ENCODE measurements at places on chromosomes 6 and 20.
A peak's percentile ranks its signal among the peaks of the same experiment; 100 is the strongest.

GRCh38 chr20:51994751-51995417 lies 192.6 kb upstream of the SALL4 start:
- no peak for DNase-seq

DNA sequence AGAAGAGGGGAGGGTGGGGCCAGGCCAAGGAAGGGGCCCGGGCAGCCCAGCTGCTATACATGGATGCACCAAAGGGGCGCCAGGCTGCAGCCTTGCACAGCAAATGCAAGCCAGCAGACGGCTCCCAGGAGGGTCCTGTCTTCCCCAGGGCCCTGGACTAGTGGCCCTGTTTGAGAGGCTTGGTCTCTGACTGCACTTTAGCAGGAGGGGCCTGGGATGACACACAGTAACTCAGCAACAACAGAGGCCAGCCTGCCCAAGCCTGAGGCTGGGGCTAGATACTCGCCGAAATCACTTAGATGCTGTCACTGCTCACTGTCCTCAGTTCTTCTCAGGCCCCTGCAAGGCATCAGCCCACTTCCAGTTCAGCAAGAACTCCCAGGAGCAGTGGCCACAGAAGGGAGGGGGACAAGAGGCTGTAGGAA lies 73.5 kb downstream of the TRAM2 start:
- DNase-seq = no peak

GRCh38 chr6:140201787-140202458 lies 827.5 kb upstream of the CITED2 start:
- DNase-seq = no peak

- DNase-seq = no peak
These were observed 4.6 kb downstream of the TMEM181 start for GRCh38 chr6:158564243-158565121.

- DNase-seq = no peak
These were observed 16.4 kb downstream of the MRPS18A start for GRCh38 chr6:43671011-43671800.

- no peak for DNase-seq
These were observed 59.9 kb downstream of the COL12A1 start for GRCh38 chr6:75145976-75146375.

GRCh38 chr6:1130709-1131108 lies 181.2 kb upstream of the FOXQ1 start:
- DNase-seq = no peak

DNA sequence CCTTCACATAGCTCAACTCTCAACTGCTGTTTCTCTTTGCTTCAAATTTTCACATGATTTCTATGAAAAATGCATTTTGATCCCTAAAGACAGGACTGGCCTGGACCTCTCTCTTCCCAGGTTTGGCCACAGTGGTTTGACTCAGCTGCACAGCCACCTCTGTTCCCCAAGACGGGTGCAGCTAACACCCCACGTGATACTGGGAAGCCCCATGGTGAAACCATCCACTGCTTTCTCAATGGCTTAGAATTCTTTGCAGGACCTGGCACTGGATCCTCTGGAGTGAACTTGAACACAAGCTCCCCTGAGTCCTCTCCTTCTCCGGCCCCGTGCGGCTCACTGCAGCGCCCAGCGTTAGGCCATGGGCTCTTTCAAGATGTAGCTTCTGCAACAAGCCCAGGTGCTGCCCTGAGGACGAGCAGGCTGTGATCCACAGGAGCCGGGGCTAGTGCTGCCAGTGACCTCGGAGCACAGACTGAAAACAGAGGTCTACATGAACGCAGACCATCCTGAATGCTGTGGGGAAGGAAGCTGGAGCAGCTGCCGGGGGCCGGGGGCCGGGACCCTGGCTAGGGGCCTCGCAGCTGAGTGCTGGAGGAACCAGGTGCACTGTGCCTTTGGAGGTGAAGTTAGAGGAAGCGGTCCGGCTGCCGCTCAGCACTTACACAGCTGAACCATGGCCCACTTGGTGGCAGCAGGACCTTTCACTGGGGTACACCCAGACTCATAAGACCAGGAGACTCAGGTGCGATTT lies 58.8 kb upstream of the MPC1 start:
- no peak for DNase-seq

GRCh38 chr6:165626711-165627110 lies 36.3 kb downstream of the PDE10A start:
- no peak for DNase-seq

GRCh38 chr20:52974179-52974594 lies 2.0 kb downstream of the TSHZ2 start:
- DNase-seq = peak; percentile 46

DNA sequence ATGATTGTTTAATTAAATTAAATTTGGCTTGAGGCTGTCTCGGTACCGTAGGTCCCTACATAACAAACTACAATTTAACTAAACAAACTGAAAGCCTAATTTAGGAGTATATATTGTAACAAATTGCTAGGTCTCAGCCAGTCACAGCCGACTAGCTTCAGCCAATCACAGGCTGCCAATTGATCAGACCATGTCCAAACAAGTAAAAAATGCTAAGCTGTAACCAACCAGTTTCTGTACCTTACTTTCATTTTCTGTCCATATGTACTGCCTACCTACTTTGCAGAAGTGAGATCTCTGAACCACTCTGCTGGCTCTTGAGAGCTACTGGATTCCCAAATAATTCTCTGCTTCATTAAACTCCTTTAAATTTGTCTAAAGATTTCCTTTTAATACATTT lies 648.0 kb upstream of the GJE1 start:
- peak; percentile 23 for DNase-seq

DNA sequence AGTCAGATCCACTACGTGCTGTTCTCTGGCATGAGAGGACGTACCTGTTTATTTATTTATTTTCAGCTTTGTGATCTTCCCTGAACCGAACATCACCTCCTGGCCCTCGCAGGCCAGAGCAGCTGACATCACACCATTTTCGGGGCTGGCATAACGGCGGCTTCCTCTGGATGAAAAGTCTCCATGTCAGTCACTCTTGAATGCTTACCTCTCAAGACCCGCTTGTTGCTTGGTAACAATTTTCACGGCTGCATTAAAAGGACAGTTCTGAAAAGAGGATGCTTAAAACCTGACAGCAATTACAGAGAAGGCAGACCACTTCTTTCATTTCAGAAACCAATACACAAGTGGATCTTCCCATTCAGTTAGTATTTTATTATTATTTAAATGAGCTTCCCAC lies 159.8 kb upstream of the CDH4 start:
- no peak for DNase-seq

DNA sequence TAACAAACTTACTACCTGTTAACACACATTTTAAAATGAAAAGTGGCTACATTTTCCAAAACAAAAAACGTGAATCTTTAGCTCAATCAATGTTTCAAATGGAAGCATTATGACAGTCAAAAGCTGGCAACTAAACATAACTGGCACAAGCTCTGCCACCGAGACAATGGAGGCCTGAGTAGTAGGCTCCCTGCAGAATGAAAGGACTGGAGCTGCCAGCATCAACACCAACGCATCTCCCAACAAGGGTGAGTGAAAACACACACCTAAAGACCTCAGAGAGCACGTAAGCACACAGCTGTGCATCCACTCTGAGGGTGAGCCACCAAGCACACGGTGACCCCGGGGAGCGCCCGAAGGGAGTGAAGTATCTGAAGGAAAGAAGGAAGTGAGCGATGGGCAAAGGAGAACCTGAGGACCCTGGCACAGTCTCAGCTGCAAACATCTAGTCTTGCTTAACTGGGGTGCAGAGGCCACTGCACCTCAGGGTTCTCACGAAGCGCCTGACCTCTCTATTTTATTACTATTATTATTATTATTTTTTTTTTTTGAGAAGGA lies 1.6 kb upstream of the ADRM1 start:
- DNase-seq = no peak

- DNase-seq = no peak
These were observed 189.0 kb upstream of the FOXA2 start for GRCh38 chr20:22773344-22773743.

- no peak for DNase-seq
These were observed 12.0 kb downstream of the ZNF217 start for GRCh38 chr20:53581444-53582250.

DNA sequence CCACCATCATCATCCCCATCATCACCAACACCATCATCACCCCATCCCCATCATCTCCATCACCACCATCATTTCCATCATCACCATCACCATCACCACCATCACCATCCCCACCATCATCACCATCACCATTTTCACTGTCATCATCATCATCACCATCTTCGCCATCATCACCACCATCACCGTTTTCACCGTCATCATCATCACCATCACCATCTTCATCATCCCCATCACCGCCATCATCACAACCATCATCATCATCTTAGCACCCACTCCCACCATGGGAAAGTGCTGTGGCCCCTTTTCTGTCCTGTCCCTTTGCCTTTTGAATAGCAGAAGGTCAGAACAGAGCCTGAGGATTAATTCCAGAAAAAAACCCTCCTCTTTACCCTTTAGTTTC lies 28.5 kb upstream of the GATA5 start:
- DNase-seq = no peak

GRCh38 chr6:136015531-136015930 lies 164.0 kb downstream of the PDE7B start:
- DNase-seq = no peak

DNA sequence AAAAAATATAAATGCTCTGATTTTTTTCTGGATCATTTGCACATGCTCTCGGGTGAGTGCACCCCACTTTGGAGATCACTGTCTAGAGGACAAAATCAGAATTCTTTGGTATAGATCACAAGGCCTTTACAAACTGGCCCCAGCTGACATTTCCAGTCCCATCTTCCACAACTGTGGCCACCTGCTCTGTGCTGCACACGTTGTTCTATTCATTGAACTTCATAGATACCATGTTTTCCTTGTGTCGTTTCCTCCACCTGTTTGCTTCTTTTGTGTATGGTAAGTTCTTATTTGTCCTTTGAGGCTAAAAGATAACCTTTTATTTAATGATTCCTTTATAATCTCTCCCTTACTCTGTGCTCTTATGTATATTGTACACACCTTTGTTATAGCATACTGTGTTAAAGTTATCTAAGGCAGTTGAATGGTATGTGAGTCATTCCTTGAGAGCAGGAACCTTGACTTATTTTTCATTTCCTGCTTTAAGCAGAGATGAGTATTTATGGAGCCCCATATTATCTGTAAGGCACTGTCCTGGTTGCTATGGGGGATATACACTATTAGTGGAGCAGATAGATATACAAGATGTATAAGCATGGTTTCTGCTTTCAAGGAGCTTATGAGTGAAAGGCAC lies 12.0 kb upstream of the SLC17A5 start:
- no peak for DNase-seq

- no peak for DNase-seq
These were observed 2.4 kb downstream of the SLC29A1 start for GRCh38 chr6:44225579-44226325.

DNA sequence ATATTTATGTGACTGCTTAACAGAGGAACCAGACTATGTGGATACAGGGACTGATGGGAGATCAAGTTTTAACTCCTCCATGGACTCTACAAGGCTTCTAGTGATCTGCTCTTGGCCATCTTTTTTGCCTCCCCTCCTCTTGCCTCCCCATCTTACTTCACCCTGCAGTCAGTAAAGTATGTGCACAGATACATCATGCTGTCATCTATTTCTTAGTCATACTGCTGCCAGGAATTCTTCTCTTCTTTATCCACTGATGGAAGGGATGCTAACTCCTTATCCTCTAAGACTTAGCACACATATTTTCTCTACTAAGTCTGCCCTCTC lies 27.6 kb upstream of the FAM83C start:
- no peak for DNase-seq

DNA sequence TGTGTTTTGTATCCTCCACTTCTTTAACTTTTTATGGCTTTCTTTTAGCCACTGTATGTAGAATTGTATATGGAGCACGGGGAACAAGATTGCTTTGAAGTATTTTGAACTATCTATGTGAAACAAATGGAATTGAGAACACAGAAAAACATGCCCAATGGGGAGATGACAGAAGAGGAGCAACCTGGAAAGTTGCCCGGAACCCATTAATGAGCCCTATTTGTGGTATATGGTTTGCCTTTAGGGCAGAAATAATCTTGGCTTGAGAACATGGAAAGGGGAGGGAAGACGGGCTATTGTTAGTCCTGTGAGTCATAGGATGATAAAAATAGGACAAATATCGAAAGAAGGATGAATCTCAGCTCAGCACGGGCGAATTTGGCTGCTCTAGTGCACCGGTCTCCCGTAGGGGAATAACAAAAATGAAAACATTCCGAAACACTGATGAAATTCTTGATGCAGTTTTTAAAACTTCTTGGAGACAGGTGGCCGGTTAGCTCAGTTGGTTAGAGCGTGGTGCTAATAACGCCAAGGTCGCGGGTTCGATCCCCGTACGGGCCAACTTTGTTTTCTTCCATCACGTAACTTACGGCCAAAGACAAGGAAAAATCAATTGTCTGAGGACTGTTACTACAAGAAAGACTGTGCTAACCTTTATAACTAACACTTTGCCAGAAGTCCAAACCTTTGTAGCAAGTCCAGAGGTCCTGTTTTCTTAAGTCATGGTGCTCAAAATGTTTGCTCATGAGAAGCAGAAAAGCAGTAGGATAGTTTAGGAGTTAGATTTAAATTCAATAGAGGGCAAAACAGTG lies 15.7 kb downstream of the HMGN4 start:
- peak; percentile 85 for DNase-seq

DNA sequence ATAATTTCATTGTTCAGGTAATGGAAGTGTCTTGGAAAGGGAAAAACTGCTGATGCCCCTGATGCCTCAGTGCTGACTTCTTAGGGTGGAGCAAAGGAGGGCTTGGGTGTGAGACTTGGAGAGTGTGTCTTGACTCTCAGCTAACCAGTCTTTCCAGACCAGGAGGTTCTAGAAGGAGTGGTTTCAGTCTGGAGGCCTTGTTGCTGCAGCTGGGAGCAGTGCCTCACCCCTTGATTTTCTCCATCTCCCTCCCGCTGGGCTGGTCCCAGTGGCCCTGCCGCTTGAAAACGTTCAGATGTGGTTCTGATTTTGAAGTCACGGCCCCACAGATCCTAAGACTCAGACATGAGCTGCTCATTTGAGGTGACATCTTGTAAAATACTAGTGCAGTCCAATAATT lies 5.4 kb downstream of the DSP start:
- no peak for DNase-seq

DNA sequence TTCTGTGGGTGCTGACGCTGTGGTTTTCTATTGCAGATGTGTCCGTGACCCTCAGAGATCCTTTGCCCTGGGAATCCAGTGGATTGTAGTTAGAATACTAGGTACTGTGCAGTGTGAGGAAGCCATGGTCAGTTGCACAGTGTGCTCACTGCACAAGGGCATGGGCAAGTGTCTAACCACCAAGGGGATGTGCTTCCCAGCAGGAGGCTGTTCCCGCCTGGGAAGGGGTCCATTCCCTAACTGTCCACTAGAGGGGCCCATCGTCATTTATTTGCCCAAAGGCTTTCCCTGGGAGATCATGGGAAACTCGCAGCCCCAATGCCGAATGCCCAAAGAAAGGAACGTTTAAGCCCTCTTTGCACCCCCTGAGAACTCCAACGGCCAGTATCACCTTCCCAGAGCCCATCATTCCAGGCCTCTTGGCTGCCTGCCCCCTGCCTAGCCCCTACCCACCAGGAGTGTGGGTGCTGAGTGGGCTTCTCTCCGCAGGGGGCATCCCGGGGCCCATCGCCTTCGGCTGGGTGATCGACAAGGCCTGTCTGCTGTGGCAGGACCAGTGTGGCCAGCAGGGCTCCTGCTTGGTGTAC lies 26.2 kb downstream of the SLCO4A1 start:
- DNase-seq = no peak
